NCI-H748 treated with DMSO at 0.1 percent for 48 hours (cell line): ENCODE measurements at places on chromosomes 7 and 10.

DNA sequence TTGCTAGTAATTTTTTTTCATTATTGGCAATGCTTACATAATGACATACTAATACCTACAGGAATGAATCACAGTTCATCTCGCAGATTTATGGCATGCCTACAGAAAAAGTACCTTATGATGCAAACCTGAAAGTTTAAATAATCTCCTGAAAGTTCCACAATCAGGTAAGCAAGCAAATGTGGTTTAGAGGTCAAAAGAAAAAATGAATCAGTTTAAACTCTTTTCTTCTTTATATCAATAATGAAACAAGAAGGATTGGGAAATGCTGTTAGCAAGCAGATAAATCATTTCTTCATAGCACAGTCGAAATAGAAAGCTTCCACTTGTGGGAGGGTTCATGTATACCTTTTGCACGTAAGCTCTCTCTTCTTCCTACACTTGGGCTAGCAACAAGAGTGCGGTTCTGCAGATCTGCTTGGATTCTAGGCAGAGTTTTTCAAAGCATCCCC lies 53.7 kb upstream of the MTPN start:
- no peak for DNase-seq

DNA sequence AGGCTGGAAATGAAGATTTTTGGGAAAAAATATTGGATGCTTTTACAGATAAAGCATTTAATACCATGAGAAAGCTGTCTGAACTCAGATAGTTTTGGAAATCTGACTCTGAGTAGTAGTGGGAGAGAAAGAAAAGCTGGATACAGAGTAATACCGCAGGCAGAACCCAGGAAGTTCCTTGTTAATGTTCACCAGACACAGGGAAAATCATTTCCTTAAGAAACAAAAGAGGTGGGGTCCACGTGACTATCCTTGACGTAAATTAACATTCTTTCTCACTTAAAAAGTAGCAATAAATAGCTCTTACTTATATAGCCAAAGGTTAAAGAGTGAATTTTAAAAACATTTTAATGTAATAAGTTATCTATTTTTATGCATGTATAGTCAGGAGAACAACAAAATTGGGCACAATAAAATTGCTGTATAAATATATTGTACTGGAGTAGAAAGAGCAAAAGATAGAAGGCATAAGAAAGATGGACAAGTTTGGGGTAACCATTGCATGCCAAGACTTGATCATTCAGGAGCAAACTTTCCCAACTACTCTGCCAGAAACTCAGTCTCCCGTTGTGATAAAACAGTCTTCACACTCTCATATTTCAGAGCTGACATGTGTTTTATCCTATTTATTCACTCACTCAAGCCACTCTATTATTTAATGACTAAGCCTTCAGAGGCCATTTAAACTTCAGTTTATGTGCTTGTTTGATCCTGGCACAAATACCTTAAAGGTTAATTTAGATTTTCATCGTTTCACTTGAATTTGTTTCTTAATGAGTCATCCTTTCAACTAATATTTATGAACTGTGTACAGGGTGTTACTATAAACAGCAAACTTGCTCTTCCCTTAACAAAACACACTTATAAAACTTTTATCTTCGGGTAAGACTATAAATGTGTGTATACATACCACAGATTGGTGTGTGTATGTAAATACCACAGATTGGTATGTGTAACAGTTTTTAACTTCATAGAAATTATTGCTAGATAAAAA lies 143.1 kb downstream of the GNAI1 start:
- no peak for DNase-seq

DNA sequence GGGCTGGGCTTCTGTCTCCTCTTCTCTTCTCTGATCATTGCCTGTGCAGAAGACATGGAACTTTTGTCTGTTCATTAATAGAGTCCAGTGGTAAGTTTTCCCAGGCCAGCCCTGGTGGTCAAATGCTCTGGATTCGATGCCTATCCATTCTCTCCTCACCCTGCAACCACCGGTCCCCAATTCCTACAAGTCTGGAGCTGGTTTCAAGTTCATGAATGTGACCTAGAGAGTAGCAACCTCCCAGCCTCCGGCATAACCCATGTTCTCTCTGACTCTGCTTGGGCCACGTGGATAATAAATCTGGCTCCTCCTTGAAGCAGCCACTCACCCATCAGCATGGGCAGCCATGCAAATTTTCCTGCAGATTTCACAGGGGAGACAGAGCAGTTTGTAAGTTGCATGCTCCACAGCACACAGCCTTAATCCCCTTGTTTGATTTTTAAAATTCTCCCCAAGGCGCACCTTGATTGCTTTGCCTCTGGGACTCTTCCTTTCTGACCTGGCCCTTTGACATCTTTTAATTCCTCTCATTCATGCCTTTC lies 37.3 kb upstream of the PDZD8 start:
- no peak for DNase-seq

GRCh38 chr10:69684981-69685353 lies 54.9 kb downstream of the FAM241B start:
- DNase-seq: no peak

- no peak for DNase-seq
Observed at GRCh38 chr7:31850601-31851000, 163.6 kb downstream of the PPP1R17 start.

DNA sequence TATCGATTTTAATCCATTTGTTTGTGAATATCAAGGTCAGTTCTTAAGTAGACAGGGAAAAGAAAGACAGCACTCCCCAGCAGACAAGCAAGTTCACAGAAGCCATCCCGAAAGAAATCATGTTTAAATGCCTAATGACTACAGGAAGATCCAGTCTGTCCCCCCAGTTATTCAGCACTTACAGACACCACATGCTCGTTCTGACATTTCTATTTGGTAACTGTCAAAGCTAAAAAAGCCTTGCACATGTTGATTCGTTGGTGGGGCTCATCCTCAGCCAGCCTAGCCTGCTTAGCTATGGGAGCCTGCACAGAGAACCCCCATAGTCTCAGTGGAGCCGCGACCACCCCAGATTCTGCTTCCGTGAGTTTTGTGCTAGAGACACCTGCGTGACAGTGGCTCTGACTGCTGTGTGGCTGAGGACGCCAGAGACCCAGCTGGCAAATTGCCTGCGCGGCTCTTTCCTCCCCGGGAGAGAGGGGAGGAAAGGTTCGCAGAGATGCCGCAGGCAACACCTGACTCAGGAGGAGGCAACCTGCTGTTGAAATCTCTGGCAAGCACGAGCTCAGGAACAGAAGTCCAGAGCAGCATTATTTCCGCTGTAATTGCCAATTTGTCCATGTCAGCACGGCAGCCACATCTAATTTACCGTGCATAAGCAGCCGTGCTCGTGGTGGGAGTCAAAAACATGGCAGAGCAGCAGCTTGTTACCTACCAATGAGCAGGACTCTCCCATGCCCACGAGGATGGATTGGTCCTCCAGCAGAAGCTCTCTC lies 194.2 kb downstream of the GPAM start:
- DNase-seq: no peak

DNA sequence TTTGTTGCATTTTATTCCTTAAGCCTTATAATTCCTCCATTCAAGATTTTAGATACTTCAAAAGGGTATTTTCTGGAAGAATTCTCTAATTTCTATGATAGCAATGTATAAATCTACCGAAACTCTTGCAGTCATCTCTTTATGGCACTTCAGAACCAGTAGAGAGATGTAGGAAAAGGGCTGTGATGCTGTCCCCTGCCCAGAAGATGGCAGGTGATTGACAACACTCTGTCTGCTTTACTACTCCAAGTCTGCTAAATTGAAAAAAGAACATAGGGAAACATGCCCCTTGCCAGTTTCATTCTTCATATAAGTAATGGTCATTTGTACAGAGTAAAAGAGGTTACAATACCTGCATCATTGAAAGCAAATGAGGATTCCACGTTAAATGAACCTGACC lies 5.1 kb downstream of the TCTN3 start:
- no peak for DNase-seq

GRCh38 chr7:147990942-147991341 lies 599.6 kb upstream of the C7orf33 start:
- no peak for DNase-seq

- no peak for DNase-seq
Observed at GRCh38 chr7:111528331-111528730, 34.0 kb downstream of the IMMP2L start.

DNA sequence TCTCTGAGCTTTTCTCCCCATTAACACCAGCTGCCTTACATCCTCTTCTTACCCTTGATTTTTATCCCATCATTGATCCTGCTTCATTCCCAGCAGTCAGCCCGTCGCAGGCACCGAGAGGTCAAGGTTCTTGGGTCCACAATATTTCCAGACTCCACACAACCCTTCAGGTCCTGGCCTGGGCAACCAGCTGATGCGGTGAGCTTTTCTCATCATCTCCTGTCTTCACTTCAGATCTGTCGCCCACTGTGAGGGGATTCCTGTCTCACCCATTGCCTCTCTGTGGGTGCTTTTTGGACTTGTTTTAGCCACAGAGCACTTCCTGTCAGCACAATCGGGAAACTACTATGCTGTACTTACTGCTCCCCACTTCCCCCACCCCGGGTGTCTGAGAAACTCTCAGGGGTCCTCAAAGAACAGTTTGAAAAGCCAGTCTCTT lies 8.4 kb upstream of the PVRIG start:
- no peak for DNase-seq

GRCh38 chr10:34713875-34714274 lies 101.2 kb downstream of the PARD3 start:
- no peak for DNase-seq

DNA sequence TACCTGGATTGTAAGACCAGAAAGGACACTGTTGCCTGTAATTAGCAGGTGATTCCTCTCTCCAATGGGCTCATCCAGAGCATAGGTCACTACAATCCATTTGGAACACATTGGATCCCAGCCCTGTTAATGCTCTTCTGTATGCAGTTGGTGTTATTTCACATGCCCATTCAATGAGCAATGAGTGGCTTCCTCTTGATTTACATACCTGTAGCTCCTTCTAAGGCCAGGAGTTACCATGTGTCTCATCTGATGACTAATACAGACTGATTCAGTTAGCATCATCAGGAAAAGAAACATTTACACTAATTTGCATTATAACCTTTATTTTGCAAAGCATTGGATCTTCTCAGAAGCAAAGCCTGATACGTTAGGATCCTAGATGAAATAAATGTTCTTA lies 83.1 kb upstream of the NPVF start:
- no peak for DNase-seq

GRCh38 chr7:137652721-137653120 lies 194.1 kb downstream of the DGKI start:
- no peak for DNase-seq
